ENCODE measurements at places on chromosomes 7 and 10.

- peak; percentile 5 for DNase-seq
- H3K4me1 ChIP-seq, result no peaks in the 10 kb centered on the region
- no peaks in the 10 kb centered on the region for H3K27me3 ChIP-seq
- H3K4me3 ChIP-seq, result no peak overlapping the region
- H3K27ac ChIP-seq, result no peak overlapping the region
These were observed 95.3 kb upstream of the RET start for GRCh38 chr10:42981358-42982236.

- DNase-seq, result no peak
- H3K4me3 ChIP-seq, result no peak overlapping the region
- peaks cover 1% of the 10 kb centered on the region for H3K4me1 ChIP-seq
- no peaks in the 10 kb centered on the region for H3K36me3 ChIP-seq
- H3K27ac ChIP-seq, result no peak overlapping the region
- no peaks in the 10 kb centered on the region for H3K27me3 ChIP-seq
These were observed 263.2 kb downstream of the SDK1 start for GRCh38 chr7:3564231-3564630.

DNA sequence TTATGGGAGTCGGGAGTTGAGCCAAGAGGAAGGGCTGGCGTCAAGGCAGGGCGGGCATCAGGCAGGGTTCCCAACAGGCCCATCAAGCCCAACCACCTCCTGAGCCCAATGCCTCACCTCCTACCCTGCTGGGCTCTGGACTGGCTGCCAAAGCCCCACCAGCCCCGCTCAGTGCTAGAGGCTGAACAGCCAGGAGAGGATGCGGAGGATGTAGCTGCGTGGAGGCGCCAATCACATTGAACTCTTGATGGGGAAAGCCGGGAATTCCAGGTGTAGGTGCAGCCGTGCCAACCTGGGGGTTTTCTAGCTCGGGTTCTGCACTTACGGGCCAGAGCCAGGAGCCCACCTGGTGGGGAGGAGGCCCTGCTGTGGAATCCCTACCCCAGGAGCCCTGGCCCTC, 12.9 kb downstream of the ATP5MF start:
- H3K27me3 ChIP-seq, result no peaks in the 10 kb centered on the region
- H3K36me3 ChIP-seq, result peaks cover 28% of the 10 kb centered on the region
- DNase-seq, result no peak
- no peak overlapping the region for H3K4me3 ChIP-seq

GRCh38 chr7:12174931-12175330, 36.2 kb upstream of the TMEM106B start:
- H3K4me1 ChIP-seq, result peaks cover 20% of the 10 kb centered on the region
- peaks cover under 1% of the 10 kb centered on the region for H3K36me3 ChIP-seq
- no peak overlapping the region for H3K27ac ChIP-seq
- no peaks in the 10 kb centered on the region for H3K27me3 ChIP-seq
- DNase-seq, result no peak

DNA sequence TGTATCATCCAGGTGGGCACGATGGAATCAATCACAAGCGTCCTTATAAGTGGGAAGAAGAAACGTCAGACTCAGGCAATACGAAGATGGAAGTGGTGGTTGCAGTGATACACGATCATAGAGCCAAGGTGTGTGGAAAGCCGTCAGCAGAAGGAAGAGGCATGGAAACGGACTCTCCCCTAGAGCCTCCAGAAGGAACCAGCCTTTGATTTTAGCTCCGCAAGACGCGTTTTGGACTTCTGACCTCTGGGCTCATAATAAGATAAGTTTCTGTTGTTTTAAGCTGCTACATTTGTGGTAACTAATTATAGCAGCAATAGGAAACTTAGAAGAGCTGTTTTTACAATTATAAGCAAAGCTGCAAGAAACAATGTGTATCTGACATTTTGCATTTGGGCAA, 14.8 kb downstream of the FANK1 start:
- H3K36me3 ChIP-seq, result no peaks in the 10 kb centered on the region
- no peak overlapping the region for H3K27ac ChIP-seq
- no peaks in the 10 kb centered on the region for H3K4me1 ChIP-seq
- no peak overlapping the region for H3K4me3 ChIP-seq

GRCh38 chr7:55576753-55577152, 4.5 kb upstream of the VOPP1 start:
- H3K27ac ChIP-seq, result no peak overlapping the region
- no peaks in the 10 kb centered on the region for H3K36me3 ChIP-seq
- no peaks in the 10 kb centered on the region for H3K27me3 ChIP-seq
- peaks cover 40% of the 10 kb centered on the region for H3K4me1 ChIP-seq
- DNase-seq, result no peak
- H3K4me3 ChIP-seq, result no peak overlapping the region

DNA sequence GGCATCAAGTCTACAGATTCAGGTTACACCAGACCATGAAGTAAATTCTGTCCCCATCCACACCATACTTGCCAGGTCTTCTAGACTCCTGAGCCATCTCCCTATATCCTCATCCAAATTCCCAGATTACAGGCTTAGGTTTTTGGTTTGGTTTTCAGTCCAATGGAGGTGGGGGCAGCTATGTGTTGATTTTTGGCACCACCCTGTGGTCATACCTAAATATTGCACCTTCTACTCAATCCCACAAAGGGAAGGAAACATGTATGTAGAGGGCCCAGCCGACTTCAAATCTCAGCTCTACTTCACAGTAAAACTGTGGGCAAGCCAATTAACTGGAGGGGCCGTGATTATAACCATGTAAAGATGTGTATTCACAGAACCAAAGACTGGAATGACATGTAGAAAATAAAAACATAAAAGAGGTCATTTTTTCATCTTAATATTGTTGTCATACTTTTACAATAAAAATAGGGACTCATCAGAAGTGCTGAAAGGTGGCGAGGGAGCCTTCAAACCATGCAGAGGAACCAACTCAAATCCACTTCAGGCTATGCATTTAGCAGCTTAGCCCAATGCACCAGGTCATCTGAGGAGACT, 19.8 kb downstream of the ERCC6 start:
- no peak overlapping the region for H3K4me3 ChIP-seq
- H3K27me3 ChIP-seq, result no peaks in the 10 kb centered on the region
- H3K4me1 ChIP-seq, result no peaks in the 10 kb centered on the region
- peak; percentile 21 for DNase-seq

DNA sequence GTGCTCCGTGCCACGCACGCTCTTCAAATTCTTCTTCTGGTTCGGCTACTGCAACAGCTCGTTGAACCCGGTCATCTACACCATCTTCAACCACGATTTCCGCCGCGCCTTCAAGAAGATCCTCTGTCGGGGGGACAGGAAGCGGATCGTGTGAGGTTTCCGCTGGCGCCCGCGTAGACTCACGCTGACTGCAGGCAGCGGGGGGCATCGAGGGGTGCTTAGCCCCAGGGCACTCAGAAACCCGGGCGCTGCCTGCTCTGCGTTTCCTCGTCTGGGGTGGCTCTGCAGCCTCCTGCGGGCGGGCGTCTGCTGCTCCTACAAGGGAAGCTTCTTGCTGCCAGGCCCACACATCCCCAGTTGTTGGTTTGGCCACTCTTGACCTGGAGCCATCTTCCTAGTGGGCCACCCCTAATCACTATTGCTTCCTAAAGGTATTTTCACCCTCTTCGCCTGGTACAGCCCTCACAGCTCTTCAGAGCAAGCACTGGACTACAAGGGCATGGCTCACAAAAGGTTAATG, 2.5 kb downstream of the ADRA2A start:
- peaks cover 11% of the 10 kb centered on the region for H3K4me1 ChIP-seq
- no peak overlapping the region for H3K4me3 ChIP-seq
- no peak overlapping the region for H3K27ac ChIP-seq
- H3K36me3 ChIP-seq, result peaks cover 3% of the 10 kb centered on the region

DNA sequence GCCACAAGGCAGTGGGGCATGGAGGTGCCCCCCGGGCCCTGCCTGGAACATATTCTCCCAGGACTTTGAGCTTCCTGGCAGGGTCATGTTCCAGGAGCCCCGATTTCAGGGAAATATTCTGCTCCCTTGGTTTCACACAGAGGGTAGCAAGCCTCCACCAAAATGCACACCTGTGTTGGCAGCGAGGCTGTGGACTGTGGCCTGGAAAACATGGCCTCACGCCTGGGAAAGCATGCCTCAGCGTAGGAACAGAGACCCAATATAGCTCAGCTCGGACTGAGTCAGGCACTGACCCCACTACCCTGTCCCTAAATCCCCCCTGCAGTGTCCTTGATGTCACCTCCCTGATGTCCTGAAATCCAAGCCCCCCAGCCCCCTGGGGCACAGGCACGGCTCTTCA, 92.0 kb downstream of the KCNMA1 start:
- H3K4me1 ChIP-seq, result no peaks in the 10 kb centered on the region
- DNase-seq, result no peak
- H3K27ac ChIP-seq, result no peak overlapping the region
- H3K4me3 ChIP-seq, result no peak overlapping the region

- no peaks in the 10 kb centered on the region for H3K4me1 ChIP-seq
- DNase-seq, result no peak
- H3K27ac ChIP-seq, result no peak overlapping the region
- no peak overlapping the region for H3K4me3 ChIP-seq
- no peaks in the 10 kb centered on the region for H3K36me3 ChIP-seq
These were observed 14.9 kb upstream of the PLXDC2 start for GRCh38 chr10:19801369-19801768.

GRCh38 chr10:48703531-48704122, 19.0 kb downstream of the WDFY4 start:
- H3K4me3 ChIP-seq, result no peak overlapping the region
- no peak for DNase-seq
- no peaks in the 10 kb centered on the region for H3K36me3 ChIP-seq
- no peak overlapping the region for H3K27ac ChIP-seq
- peaks cover 2% of the 10 kb centered on the region for H3K27me3 ChIP-seq
- no peaks in the 10 kb centered on the region for H3K4me1 ChIP-seq

DNA sequence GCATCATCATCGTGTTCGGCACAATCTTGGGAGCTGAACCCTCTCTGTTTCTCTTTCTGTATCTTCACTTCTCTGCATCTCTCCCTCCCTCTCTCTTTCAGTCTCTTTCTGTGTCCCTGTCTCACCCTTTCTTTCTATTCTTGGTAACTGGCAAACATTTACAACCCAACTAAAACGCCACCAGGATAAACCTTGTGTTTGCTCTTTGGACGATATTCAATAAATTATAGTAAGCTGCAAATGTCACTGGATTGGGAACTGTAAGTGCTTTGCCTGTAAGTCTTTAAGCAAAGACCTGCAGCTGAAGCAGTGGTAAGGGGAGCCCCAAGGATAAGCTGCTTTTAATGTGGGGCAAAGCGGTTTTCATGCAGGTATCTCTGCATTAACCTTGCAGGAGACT, 558.0 kb upstream of the MKI67 start:
- H3K27me3 ChIP-seq, result no peaks in the 10 kb centered on the region
- H3K4me1 ChIP-seq, result no peaks in the 10 kb centered on the region
- no peak for DNase-seq
- no peak overlapping the region for H3K4me3 ChIP-seq

DNA sequence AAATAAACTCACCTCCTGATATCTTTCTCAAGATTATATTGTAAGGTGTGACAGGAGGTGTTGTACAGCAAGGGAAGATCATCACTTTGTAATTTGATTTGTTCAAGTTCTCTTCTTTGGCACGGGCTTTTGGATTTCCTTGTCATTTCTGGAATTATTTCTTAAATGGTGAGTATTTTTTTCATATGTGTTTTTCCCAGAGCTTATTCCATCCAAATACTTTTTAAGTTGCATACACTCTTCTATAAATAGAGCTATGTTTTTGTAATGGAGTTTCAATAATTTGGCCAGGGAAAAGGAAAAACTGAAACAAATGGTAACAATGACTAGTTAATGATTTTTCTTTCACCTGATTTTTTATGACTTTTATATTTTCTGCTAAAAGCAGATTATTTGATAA, 92.5 kb downstream of the CFAP58 start:
- no peaks in the 10 kb centered on the region for H3K36me3 ChIP-seq
- no peak overlapping the region for H3K4me3 ChIP-seq
- H3K27me3 ChIP-seq, result peaks cover 23% of the 10 kb centered on the region
- DNase-seq, result no peak

DNA sequence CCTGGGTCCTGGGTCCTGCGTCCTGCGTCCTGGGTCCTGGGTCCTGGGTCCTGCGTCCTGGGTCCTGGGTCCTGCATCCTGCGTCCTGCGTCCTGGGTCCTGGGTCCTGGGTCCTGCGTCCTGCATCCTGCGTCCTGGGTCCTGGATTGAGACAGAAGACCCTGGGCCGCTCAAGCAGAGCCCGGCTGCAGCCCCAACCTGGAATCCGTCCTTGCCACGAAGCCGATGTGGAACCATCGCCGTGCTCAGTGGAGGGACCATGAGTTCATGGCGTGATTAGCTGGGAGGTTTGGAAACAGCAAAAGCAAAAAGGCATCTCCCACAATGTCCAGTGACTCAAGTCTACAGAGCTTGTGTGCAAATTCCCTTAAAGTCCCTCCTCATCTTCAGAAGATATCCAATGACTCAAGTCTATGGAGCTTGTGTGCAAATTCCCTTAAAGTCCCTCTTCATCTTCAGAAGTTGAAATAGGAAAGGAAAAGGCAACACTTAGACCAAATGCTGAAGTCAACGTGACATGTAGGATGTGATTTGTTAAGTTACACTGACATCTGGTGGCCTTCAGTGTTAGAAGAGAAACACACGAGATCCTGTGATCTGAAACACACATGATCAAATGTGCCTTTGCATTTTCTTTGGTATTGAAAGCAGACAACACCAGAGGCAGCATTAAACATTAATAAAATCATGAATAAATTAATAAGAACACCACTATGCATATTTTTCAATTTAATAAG, 179.9 kb downstream of the PTPRN2 start:
- H3K36me3 ChIP-seq, result no peaks in the 10 kb centered on the region
- no peak for DNase-seq
- no peak overlapping the region for H3K4me3 ChIP-seq
- H3K4me1 ChIP-seq, result no peaks in the 10 kb centered on the region
- no peak overlapping the region for H3K27ac ChIP-seq

GRCh38 chr10:43928425-43928968, 279.8 kb upstream of the ZNF32 start:
- no peak overlapping the region for H3K4me3 ChIP-seq
- no peak for DNase-seq
- peaks cover 7% of the 10 kb centered on the region for H3K27me3 ChIP-seq
- H3K36me3 ChIP-seq, result no peaks in the 10 kb centered on the region

GRCh38 chr7:78788464-78788863, 665.0 kb downstream of the MAGI2 start:
- H3K4me3 ChIP-seq, result no peak overlapping the region
- no peak for DNase-seq
- H3K36me3 ChIP-seq, result no peaks in the 10 kb centered on the region
- no peak overlapping the region for H3K27ac ChIP-seq
- no peaks in the 10 kb centered on the region for H3K4me1 ChIP-seq
- H3K27me3 ChIP-seq, result no peaks in the 10 kb centered on the region

GRCh38 chr7:117841611-117842010, 31.6 kb downstream of the CTTNBP2 start:
- no peak overlapping the region for H3K27ac ChIP-seq
- DNase-seq, result no peak

GRCh38 chr10:61621605-61622051, 41.1 kb upstream of the CABCOCO1 start:
- H3K27ac ChIP-seq, result no peak overlapping the region
- H3K4me1 ChIP-seq, result no peaks in the 10 kb centered on the region
- H3K36me3 ChIP-seq, result no peaks in the 10 kb centered on the region
- no peak for DNase-seq
- H3K27me3 ChIP-seq, result peaks cover 2% of the 10 kb centered on the region

GRCh38 chr7:149724661-149725425, 48.5 kb downstream of the ZNF467 start:
- H3K4me1 ChIP-seq, result no peaks in the 10 kb centered on the region
- no peak overlapping the region for H3K27ac ChIP-seq
- no peaks in the 10 kb centered on the region for H3K27me3 ChIP-seq
- H3K36me3 ChIP-seq, result peaks cover 32% of the 10 kb centered on the region
- DNase-seq, result no peak
